ENCODE measurements at places on chromosomes 7 and 10.

DNA sequence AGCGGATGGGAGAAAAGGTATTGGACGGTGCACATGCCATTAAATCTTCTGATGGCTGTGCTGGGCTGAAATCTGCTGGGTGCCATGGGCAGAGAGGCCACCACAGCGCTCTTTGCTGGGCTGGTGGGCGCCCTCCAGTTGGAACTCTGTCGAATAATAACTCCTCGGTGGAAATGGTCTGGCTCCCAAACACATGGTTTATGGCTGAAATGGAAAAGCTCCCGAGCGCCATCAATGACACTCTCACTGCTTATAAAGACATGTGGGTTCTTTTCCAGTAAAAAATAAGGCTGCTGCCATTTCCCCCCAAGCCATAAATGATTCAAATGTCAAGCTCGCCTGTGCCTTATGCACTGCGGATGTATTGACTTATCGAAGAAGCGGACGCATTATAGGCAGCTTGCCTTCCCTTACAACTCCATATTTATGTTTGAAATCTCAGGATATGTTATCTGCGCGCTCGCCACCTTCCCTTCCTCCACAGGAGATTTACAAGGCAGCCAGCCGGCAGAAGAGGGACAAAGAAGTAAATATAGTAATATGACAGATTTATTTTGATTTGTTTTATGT, 239.0 kb upstream of the MKI67 start:
- DNase-seq, result no peak

- DNase-seq, result no peak
These were observed 50.4 kb upstream of the BTBD16 start for GRCh38 chr10:122220736-122221135.

DNA sequence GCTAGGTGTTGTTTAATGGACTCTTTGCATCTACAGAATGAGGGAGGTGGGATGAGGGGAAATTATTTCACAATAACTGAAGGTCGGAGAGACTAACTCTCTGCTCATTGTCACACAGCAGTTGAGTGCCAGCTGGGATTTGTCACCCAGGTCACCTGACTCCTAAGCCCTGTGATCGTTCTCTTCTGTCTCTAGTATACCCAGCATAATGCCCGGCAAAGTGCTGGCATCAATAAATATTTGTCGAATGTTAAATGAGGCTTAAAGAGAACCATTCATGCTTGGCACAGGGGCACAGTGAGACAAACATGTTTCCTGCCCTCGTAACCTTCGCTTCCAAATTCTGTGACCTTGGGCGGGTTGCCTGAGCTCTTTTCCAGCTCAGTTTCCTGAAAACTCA, 70.8 kb downstream of the TCF7L2 start:
- no peak for DNase-seq

GRCh38 chr10:89281606-89282395, 20.0 kb upstream of the IFIT2 start:
- no peak for DNase-seq

DNA sequence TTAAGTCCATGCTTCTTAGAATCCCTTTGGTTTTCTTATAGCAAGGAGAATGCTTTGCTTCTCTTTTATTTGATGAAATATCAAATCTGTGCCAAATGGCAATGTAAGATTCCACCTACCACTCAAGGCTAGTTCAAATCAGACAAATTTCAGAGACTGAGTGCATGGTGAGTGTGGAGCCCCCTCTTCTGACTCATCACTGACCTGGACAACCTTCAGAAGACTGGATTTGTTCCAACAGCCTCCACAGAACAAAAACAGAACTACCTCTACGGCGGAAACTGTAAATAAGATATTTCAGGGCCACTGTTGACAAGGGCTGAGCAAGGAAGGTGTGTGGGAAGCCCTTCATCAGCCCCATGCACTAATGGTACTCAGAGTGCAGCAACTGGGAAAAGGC, 21.1 kb downstream of the NCAPG2 start:
- peak; percentile 26 for DNase-seq

- no peak for DNase-seq
These were observed 144.3 kb upstream of the TNS3 start for GRCh38 chr7:47726047-47726726.

Data from IMR-90 (cell line).